Bladder microvascular endothelial cell (primary cell): ENCODE measurements at places on chromosomes 7 and 10. TPM values are rescaled to one million over a fixed set of nuclear protein-coding genes. Genes with fewer than 3 reads are reported as not detected.

Gene CCM2
- total RNA-seq, result 64.1 and 72.2 TPM in 2 replicates

Gene OPN1SW
- total RNA-seq, result 1.1 TPM in 1 of 2 replicates, not detected in the other

Gene COL28A1
- total RNA-seq, result under 0.01 TPM in 1 of 2 replicates, not detected in the other

Gene GBX1
- not detected in 2 replicates for total RNA-seq

Gene COL1A2
- total RNA-seq, result 19.6 and 72.4 TPM in 2 replicates

Gene MARVELD1
- 6.6 and 16.4 TPM in 2 replicates for total RNA-seq

Gene PRSS37
- total RNA-seq, result not detected in 2 replicates

Gene EFCAB10
- 0.25 TPM in 1 of 2 replicates, not detected in the other for total RNA-seq

Gene ANKRD1
- 240 and 1,685 TPM in 2 replicates for total RNA-seq

Gene TEX47
- not detected in 2 replicates for total RNA-seq

Gene TNS3
- total RNA-seq, result 3.7 and 47.3 TPM in 2 replicates

Gene VWDE
- total RNA-seq, result under 0.01 and 0.13 TPM in 2 replicates

Gene ASB10
- not detected in 2 replicates for total RNA-seq

Gene INTS15
- 7.8 and 9.9 TPM in 2 replicates for total RNA-seq
